ENCODE measurements at places on chromosomes 2 and 18. TPM values are rescaled to one million over a fixed set of nuclear protein-coding genes. Genes with fewer than 3 reads are reported as not detected.

The RTP5 gene
- not detected for polyA plus RNA-seq

DNA sequence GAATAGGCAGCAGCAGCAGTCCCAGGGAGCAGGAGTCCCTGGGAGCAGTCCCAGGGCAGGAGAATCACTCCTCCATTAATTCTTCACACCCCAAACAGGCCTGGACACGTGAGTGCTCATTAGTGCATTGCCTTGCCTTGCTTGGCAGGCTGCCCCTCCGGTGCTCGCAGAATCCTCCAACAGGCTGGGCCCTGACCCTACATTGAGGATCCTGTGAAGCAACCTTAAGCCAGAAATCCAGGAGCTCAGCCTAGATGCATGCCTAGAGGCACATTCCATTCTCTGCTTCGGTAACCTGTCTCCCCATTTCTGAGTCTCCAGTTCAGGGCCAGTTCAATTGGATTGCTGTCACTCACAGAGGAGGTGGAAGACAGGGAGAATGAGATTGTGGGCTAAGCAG, 97.4 kb upstream of the LRATD1 start:
- no peak for DNase-seq

The LAMA3 gene
- 0.93 TPM for polyA plus RNA-seq

DNA sequence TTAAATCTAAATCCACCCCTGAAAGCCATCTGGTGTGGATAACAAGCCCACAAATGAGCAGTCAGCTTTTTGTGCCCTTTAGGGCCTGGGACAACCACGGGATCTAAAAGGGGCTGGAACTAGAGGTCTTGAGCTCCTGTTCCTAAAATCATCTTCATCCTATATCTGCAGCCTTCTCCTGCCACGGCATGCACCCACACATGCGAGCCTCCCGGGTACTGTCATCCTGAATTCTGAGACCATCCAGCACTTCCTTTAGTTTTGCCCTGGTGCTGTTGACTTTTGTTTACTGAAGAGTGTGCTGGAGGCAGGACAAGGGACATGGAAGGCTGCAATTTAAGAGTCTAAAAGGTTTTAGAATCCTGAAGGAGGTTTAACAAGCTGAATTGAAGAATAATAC, 183.2 kb downstream of the FAM210A start:
- DNase-seq = no peak
